Ascending aorta (tissue), 2 donors: ENCODE measurements at places on chromosomes 6 and 20. TPM values are rescaled to one million over a fixed set of nuclear protein-coding genes. Genes with fewer than 3 reads are reported as not detected.

The KIF6 gene
- 0.43 TPM for total RNA-seq

The COL9A1 gene
- total RNA-seq: 0.21 TPM

The NNAT gene
- not detected for total RNA-seq

The TBXT gene
- total RNA-seq: not detected

The COL11A2 gene
- 0.11 TPM for total RNA-seq

The NECAB3 gene
- total RNA-seq: 21.3 TPM

The TP53TG5 gene
- not detected for total RNA-seq

The SLC13A3 gene
- total RNA-seq: not detected

The PPP2R5D gene
- total RNA-seq: 27.7 TPM

The IL20RA gene
- not detected for total RNA-seq

The EPPIN gene
- total RNA-seq: not detected
